Hematopoietic multipotent progenitor cell (in vitro differentiated cells): ENCODE measurements at places on chromosomes 11 and 22.

DNA sequence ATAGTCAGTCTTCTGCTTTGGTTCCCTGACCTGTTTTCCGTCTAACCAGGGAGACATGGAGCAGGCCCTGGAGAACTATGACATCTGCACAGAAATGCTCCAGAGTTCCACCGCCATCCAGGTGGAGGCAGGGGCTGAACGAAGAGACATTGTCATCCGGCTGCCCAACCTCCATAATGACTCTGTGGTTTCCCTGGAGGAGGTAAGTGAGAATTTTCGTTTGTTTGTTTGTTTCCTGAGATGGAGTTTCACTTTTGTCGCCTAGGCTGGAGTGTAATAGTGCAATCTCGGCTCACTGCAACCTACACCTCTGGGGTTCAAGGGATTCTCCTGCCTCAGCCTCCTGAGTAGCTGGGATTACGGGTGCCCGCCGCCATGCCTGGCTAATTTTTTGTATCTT, 52.9 kb downstream of the CABIN1 start:
- DNase-seq, result no peak

DNA sequence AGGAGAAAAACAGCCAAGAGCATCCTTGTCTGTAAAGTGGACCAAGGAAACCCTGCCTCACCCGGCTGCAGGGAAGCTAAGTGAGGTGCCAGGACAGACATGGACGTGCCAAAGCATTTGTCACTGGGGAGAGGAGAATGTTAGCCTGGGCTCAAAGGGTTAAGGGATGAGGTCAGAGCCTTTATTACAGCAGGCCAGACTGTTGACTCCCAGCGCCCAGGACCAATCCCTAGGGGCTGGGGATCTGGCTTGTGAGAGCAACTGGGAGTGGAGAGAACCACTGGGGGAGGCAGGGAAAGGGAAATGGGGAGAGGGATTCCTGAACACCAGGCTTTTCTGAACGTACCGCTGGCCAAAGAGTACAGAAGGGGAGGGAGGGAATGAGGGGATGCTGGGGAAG, 2.6 kb downstream of the CHRM1 start:
- DNase-seq, result no peak

DNA sequence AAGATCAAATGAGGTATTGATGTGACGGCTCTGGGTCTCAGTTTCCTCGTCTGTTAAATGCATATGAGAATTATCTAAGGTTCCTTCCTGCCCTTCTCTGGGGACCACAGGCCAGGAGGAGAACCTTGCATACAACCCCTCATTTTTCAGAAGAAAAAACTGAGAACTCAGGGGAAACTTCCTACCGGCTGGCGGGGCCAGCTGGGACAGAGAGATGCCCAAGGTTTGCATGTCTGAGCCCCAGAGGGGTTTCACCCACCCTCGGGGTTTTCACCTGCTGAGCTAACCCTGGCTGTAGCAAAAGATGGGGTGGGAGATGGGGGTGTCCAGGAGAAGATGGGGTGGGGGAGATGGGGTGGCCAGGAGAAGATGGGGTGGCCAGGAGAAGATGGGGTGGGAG, 4.3 kb downstream of the TNFRSF13C start:
- DNase-seq, result no peak

- DNase-seq, result no peak
Observed at GRCh38 chr22:49933236-49934159, 15.1 kb downstream of the CRELD2 start.

- DNase-seq, result no peak
Observed at GRCh38 chr11:60991457-60991856, 20.0 kb downstream of the CD6 start.

DNA sequence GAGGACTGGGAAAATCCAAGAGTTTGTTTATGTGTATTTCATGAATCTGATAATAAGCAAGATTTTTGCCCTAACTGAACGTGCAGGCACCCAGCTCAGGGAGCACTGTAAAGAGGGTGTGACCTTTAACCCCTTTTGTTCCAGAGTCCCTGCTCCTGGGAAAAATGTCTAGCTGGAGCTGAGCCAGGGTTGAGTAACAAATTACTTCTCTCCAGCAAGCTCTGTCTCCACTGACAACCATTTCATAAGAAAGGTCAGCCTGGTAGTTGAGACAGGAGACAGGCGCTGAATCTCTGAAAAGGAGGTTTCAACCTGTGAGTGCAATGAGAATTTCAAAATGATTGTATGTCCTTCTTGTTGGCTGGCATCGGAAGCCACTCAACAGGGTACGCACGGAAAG, 156.4 kb upstream of the NARS2 start:
- DNase-seq, result no peak

DNA sequence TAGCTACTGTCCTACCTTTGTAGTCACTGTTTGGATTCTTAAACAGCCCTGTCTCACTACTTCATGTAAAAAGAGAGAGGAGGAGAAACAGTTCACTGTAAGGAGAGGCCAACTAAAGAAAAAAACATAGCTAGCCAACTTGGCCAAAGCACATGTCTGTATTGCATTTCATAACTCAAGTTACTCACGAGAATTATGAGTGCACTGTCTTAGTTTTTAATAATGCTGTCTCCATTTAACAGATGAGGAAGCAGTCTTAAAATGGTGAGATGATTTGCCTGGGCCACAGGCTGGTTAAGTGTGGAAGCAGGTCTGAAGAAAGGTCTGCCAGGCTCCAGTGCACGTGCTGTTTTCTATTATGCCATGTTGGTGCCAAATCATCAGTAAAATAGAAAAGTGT, 104.5 kb downstream of the UVRAG start:
- DNase-seq, result no peak

- DNase-seq, result no peak
Observed at GRCh38 chr11:75719340-75720239, 2.0 kb downstream of the MOGAT2 start.

GRCh38 chr22:49852898-49853894, at the start of gene ZBED4:
Gene ZBED4, plus strand, starts transcription at chr22:49853844. Its CDS starts 29,819 bp downstream, at chr22:49883663.
- peak; percentile 99 for DNase-seq

DNA sequence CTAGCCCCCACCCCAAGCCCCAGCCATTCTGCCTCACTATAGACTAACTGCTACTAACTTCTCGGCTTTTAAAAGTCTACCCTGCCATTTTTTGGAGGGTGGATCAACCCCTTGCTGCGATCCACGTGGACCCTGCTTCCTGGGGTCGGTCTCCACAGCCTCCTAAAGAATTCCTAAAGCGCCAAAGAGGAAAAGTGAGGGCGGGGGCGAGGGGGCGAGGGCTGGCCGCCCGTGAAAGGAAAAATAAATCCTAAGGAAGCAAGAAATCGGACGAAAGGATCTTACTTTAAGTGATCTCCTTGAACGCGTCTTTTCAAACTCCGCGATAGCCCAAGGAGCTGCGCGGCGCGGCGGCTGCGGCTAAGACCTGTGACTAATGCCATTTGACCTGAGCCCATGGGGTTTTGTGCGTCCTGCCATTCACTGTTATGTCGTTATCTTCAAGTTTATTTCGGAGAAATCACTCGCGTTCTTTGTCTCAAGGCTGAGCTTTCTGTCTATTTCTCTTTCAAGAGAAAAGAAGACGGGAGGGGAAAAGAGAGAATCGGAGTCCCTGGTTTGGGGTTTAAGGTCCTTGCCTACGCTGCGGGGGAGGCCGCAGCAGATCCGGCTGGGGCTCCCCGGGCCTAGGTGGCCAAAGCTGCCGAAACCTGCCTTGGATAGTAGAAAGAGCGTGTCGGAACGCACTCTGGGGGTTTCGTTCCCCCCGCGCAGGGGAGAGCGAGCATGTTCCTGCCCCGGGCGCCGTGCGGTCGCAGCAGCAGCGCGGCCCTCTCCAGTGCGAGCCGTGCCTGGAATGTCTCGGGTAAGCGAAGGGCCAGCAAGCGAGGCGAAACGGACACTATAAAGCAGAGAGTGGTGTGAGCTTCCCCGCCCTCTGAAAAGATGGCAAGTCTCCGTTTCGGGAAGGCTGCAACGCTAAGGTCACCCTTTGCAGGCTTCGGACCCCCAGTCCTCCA, 2.8 kb upstream of the DBX1 start:
- DNase-seq, result peak; percentile 47

DNA sequence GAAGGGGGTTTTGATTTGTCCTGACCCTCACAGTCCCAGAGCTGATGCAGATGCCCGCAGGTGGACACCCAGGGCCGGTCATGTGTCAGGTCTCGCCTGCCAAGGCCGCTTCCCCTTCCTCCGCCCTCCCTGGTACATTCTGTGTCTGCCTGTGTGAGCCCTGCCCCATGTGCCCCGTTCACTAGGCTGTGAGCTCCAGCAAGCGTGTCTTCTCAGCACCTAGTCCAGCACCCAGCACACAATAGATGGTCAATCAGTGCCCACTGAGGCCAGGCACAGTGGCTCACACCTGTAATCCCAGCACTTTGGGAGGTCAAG, 29.9 kb upstream of the PPARA start:
- no peak for DNase-seq

DNA sequence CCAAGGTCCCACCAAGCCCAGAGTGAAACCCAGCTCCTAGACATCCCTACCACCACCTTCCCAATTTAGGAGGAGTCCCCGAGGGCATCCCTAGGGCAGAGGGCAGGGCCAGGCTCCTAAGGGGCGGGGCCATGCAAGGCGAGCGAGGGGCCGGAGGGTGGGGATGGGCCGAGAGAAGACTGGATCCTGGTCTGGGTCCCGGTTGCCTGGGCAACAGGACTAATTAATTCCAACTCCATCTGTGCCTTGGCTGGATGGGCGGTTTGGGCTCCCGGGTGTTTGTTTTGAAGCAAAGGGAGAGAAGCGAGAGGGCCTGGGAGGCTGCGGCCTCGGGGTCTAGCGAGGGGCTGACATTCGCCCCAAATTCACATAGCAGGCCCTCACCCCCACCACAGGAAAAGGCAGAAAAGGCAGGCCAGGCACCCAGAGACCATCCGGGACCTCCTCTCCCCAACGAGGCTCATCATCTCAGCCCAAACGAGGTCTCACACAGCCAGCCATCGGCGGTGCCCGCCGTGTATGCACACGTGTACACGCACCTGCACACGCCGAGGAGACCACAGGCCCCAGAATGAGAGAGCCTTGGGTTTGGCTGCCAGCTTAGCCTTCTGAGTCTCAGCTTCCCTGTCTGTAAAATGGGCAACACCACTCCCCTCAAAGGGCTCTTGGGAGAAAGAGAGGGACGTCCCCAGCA, 23.9 kb downstream of the ELFN2 start:
- no peak for DNase-seq

DNA sequence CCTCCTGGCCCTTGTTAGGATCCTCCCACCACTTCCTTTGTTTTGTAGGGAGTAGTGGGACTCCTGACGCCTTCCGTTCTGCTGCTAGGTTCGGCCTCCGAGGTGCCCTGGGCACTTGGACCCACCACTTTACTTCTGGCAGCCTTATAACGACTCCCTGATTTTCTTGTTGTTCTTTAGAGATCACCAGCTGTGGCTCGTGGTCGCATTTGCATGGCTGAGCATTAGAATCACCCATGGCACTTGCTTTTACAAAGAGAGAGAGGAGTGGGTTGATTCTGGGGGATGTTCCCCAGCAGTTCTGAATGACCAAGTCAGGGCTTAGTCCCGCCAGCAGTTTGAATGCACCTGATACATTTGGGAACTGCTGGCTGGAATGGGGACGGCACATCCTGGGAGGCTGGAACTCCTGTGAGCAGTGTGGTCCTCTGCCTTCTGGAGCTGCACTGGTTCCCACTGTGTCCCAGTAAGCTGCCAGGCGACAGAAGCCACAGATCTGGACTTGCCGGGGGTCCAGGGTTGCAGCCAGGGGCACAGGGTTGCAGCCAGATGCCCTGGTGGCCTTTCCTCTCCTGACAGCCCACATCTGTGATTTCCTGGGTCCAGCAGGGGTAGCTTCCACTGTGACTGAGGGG, 4.1 kb downstream of the TUB start:
- no peak for DNase-seq

GRCh38 chr22:41367039-41367679, 14.6 kb upstream of the TEF start:
- no peak for DNase-seq

GRCh38 chr11:86873573-86874083, 73.3 kb downstream of the PRSS23 start:
- DNase-seq, result no peak

DNA sequence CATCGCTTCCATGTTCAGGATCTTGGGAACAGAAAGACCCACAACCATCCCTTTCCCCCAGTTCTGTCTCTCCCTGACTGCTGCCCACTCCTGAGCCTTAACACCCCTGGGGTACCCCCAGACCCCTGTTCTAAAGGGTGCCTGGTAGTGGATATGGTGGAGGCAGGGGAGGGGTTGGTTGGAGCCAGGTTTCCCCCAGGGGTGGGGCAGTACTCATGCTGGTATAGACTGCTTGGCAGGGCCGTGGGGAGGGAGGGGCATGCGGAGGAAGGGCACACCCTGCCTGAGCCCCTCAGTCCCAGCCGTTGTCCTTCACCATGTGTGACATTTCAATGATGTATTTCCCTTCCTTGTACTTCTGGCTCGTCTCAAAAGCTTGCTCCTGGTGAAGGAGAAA, 4.0 kb downstream of the YPEL4 start:
- no peak for DNase-seq

GRCh38 chr11:109667719-109668118, 245.7 kb downstream of the C11orf87 start:
- DNase-seq, result no peak

DNA sequence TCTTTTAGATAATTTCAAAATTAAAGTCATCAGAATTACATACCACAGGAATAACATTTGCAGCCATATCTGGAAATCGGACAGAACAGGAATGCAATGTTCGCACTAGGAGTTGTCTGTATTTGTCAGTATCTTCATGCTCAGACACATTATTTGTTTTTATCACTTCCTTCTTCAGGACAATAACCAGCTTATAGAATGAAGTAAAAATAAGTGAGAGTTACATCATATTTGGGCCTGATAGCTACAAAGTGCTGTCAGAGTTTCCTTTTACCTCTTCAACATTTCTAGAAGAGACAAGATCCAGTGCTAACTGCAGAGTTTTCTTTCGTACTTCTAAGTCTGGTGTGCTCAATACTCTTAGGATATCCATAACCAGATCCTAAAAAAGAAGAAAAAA, 18.9 kb downstream of the COPB1 start:
- no peak for DNase-seq

GRCh38 chr22:48187356-48187755, 1424.9 kb downstream of the TBC1D22A start:
- no peak for DNase-seq

- no peak for DNase-seq
Observed at GRCh38 chr11:61160487-61161189, 588 bp downstream of the VPS37C start.

- DNase-seq, result no peak
Observed at GRCh38 chr11:58999291-58999680, 60.0 kb downstream of the GLYATL1 start.

- DNase-seq, result no peak
Observed at GRCh38 chr11:70901951-70902521, 350.3 kb downstream of the SHANK2 start.

DNA sequence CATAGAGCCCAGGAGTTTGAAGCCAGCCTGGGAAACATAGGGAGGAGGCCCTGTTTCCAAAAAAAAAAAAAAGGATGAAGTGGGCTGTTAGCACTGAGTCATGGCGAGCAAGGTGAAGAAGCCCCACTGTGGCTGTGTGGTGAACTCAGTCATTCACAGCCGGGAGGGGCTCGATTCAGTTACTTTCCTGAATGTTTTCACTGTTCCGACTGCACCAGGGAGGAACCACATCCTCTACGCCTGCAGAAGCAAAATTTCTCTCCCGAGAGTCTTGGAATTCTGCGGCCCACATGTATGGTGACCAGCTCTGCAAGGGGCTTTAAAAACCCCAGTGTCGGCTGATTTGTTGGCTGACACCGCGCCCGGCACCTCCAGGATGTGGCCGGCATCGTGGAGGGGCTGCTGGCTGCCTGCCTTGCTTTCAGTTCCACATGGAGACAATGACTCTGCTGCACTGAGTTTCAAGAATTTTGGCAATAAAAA, 27.8 kb upstream of the GRAMD4 start:
- DNase-seq, result no peak

GRCh38 chr11:72783144-72783905, 10.5 kb downstream of the STARD10 start:
- no peak for DNase-seq
